Activated CD4-positive, alpha-beta T cell treated with anti-CD3 and anti-CD28 coated beads, Interleukin-2, amount 10 ng/mL, durations not matched to agents 7 days and 5 days (primary cell): ENCODE measurements at places on chromosomes 7 and 10. TPM values are rescaled to one million over a fixed set of nuclear protein-coding genes. Genes with fewer than 3 reads are reported as not detected.

DNA sequence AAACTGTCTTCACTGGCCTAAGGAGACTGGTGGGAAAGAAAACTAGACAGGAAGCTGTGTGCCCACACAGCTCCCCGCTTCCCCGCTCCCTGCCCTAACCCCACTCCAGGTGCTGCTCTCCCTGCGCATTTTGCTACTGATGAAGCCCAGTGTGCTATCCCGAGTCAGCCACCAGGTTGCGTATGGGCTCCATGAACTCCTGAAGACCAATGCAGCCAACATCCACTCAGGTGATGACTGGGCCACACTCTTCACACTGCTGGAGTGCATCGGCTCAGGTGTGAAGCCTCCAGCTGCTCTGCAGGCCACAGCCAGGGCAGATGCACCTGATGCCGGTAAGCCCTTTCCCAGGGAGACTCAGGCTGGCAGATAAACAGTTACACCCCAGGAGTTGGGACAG is 20.3 kb upstream of the NFKB2 start:
- H3K4me3 ChIP-seq = no peak overlapping the region
- peaks cover 42% of the 10 kb centered on the region for H3K36me3 ChIP-seq
- no peaks in the 10 kb centered on the region for H3K4me1 ChIP-seq
- no peak overlapping the region for H3K27ac ChIP-seq

- DNase-seq = no peak
- H3K27ac ChIP-seq = no peak overlapping the region
- no peak overlapping the region for H3K4me3 ChIP-seq
- H3K36me3 ChIP-seq = no peaks in the 10 kb centered on the region
- no peaks in the 10 kb centered on the region for H3K4me1 ChIP-seq
- H3K27me3 ChIP-seq = peaks cover 3% of the 10 kb centered on the region
These were observed 171.8 kb downstream of the SEMA3D start for GRCh38 chr7:85014936-85015660.

DNA sequence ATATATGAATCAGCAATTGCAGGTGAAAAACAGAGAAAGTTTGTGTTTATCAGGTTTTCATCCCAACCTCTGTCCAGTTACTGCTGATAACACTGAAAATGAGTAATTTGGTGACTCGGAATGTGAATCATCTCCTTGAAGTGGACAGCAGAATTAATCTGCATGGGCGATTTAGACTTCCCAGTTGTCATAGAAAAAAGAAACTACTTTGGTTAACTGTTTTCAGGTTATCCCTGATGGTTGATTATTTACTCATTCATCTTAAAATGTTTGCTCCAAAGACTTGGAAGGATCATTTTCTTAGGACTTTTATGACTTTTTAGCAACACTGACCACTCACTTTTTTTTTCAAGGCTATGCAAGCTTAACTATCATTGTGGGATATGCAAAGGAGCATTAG is 504.1 kb upstream of the ANKRD30A start:
- no peaks in the 10 kb centered on the region for H3K4me1 ChIP-seq
- no peaks in the 10 kb centered on the region for H3K36me3 ChIP-seq
- no peak overlapping the region for H3K4me3 ChIP-seq

GRCh38 chr7:23600236-23600635 is 3.1 kb downstream of the CCDC126 start:
- no peak overlapping the region for H3K27ac ChIP-seq
- H3K4me1 ChIP-seq = peaks cover 42% of the 10 kb centered on the region
- H3K36me3 ChIP-seq = peaks cover 7% of the 10 kb centered on the region

- no peak overlapping the region for H3K27ac ChIP-seq
- DNase-seq = no peak
- no peak overlapping the region for H3K4me3 ChIP-seq
- no peaks in the 10 kb centered on the region for H3K36me3 ChIP-seq
- no peaks in the 10 kb centered on the region for H3K4me1 ChIP-seq
These were observed 779.4 kb upstream of the LRRN3 start for GRCh38 chr7:110311556-110311955.

- DNase-seq = no peak
- H3K27me3 ChIP-seq = no peaks in the 10 kb centered on the region
- no peak overlapping the region for H3K27ac ChIP-seq
- no peaks in the 10 kb centered on the region for H3K36me3 ChIP-seq
- H3K4me1 ChIP-seq = peaks cover 4% of the 10 kb centered on the region
These were observed 16.6 kb upstream of the CAMK1D start for GRCh38 chr10:12332572-12333379.

DNA sequence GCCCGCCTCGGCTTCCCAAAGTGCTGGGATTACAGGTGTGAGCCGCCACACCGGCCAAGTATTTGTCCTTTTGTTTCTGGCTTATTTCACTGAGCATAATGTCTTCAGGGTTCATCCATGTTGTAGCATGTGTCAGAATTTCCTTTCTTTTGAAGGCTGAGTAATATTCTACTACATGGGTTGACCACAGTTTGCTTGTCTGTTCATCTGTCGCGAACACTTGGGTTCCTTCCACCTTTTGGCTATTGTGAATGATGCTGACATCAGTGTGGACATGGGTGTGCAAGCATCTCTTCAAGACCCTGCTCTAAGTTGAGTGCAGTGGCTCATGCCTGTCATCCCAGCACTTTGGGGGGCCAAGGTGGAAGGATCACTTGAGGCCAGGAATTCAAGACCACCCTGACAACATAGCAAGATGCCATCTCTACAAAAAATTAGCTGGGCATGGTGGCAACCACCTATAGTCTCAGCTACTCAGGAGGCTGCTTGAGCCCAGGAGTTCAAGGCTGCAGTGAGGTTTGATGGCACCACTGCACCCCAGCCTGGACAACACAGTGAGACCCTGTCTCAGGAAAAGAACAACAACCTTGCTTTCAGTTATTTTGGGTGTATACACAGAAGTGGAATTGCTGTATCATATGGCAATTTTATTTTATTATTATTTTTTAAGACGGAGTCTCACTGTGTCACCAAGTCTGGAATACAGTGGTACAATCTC is 17.0 kb downstream of the CHST12 start:
- no peak overlapping the region for H3K27ac ChIP-seq
- H3K36me3 ChIP-seq = peaks cover 20% of the 10 kb centered on the region
- DNase-seq = no peak
- H3K27me3 ChIP-seq = no peaks in the 10 kb centered on the region

GRCh38 chr10:17088118-17088806 is 41.3 kb downstream of the CUBN start:
- peaks cover 9% of the 10 kb centered on the region for H3K36me3 ChIP-seq
- H3K4me3 ChIP-seq = no peak overlapping the region
- peaks cover 13% of the 10 kb centered on the region for H3K4me1 ChIP-seq
- DNase-seq = no peak

DNA sequence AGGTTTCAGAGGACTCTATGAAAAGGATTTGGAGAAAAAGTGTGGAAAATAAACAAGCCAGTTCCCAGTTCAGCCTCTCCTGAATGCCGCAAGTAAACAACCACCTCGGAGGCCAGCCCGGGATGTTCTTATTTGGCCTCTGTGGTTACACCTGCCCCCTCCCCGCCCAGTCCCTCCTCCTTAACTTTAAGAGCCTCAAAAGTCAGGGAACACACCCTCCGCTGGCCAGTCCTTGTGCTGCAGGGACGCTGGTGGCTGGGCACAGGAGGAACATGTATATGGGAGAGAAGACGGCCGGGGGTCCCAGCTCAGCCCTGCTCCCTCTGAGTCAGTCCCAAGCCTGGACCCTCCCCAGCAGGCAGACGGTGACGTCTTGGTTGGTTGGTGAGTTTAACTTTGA is 6.1 kb downstream of the CHST3 start:
- H3K4me1 ChIP-seq = peaks cover 10% of the 10 kb centered on the region
- no peak overlapping the region for H3K4me3 ChIP-seq
- no peak overlapping the region for H3K27ac ChIP-seq
- H3K36me3 ChIP-seq = no peaks in the 10 kb centered on the region
- peaks cover 18% of the 10 kb centered on the region for H3K27me3 ChIP-seq

The SYT15B gene
- total RNA-seq = 0.17 TPM
